Stimulated activated CD4-positive, alpha-beta T cell treated with anti-CD3 and anti-CD28 coated beads, TNF-alpha, amount 100 ng/mL, for 1 hour (primary cell): ENCODE measurements at places on chromosomes 3 and 15.

GRCh38 chr3:31873254-31873820 lies 107.7 kb downstream of the OSBPL10 start:
- DNase-seq, result no peak

DNA sequence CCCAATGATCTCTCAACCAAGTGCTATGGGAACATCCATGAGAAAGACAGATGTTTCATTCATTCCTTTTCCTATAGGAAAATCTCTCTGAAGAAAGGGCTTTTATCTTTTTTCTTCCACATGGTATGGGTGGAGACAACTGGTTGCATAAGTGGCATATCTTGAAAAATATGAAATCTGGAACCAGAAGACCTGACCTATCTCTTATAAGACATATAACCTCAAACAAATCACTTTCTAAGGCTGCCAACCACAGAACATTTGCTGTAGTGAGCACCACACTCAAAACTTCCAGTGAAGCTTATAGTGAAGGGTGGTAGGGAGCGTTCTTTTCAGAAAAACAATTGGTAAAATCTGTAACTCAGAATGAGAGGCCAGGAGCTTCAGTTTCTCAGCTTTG lies 58.5 kb downstream of the SHQ1 start:
- no peak for DNase-seq

GRCh38 chr15:98948941-98949340 lies 58.7 kb downstream of the PGPEP1L start:
- no peak for DNase-seq

GRCh38 chr15:53247041-53247708 lies 457.0 kb upstream of the ONECUT1 start:
- DNase-seq, result no peak

DNA sequence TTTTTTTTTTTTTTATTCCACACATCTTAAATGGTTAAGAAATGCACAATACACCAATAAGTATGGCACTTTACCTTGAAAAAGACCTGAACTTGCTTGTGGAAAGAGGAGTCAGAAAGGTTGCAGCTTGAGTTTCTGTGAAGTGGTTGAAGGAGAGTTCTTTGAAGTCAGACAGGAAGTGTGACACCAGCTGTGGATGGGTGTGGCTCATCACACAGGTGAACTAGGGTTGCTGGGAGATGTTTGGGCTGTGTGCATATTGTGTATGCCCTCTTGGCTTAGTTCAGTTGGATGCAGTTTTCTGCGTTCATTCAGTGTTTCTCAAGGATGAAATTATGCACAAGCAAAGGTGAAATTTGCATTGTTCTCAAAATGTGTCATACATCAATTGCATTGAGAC lies 6.3 kb downstream of the AEN start:
- peak; percentile 47 for DNase-seq

DNA sequence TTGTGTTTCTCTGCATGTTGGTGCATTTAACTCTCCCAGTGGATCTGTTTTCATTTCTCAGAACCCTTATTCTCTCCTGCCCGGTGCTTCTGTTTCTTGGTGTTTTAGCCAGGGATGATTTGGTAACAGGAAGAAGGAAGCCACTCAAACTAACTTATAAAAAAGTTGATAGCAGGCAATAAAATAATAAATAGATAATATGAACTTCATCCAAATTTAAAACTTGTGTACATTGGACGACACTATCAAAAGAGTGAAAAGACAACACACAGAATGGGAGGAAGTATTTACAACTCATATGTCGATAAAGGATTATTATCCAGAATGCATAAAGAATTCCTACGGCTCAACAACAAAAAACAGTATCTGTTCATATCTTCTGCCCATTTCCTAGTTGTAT lies 37.3 kb upstream of the CHRNA7 start:
- no peak for DNase-seq

- no peak for DNase-seq
Observed at GRCh38 chr15:45328663-45329062, 49.7 kb downstream of the GATM start.

- no peak for DNase-seq
Observed at GRCh38 chr3:23756206-23756840, 49.4 kb upstream of the UBE2E1 start.

DNA sequence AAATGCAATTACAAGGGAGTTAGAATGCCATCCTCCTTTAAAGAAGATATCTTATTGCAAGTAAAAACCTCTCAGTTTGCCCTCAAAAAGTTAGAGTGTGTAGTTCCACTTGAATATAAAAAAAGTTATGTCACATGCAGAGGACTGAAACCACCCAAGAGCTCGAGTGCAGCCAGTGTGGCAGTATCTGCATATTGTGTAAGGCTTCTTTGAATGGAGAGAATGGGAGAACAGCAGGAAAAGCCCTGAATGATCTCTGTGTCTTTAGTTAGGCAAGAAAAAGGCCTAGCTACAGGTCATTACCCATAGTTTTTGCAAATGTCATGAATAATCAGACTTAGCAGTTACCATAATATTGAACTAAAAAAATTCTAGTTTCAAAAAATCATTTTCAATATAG lies 13.9 kb upstream of the TEX9 start:
- DNase-seq, result no peak

- no peak for DNase-seq
Observed at GRCh38 chr3:4491855-4492207, 1.3 kb upstream of the ITPR1 start.

DNA sequence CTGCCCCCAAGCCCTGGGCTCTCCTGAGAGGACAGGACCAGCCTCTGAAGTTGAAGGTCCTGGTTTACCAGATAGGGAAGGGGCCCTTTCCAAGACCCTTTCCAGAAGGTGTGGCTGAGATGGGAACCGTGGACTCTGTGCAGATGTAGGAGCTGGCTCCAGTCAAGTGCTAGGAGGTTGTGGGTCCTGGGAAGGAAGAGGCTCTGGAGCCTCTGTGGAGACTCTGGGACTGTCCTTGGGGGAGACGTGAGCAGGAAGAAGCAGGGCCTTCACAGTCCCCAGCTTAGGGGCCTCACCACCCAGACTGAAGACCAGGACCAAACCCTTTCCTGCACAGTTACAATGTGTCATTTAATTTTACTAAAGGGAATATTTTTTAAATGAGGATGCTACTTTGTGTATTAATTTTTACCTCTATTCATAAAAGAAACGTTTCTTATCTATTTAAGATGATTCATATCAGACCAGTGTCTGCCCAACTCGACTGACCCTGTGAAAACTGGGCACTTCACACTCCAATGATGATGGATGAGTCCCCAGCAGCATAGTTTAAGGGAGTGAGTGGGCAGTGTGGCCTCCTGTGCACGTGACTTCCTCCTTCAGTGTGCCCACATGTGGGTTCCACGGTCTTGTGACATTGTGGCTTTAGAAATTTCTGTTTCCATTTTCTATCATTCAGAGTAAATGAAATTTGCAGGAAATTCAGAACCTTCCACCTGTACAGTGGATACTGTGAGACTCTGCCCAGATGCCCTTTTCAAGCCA lies 10.9 kb downstream of the CCR5AS start:
- DNase-seq, result no peak

- no peak for DNase-seq
Observed at GRCh38 chr3:139292711-139293664, 50.8 kb upstream of the MRPS22 start.

- no peak for DNase-seq
Observed at GRCh38 chr3:63872135-63872924, 8.7 kb downstream of the ATXN7 start.

DNA sequence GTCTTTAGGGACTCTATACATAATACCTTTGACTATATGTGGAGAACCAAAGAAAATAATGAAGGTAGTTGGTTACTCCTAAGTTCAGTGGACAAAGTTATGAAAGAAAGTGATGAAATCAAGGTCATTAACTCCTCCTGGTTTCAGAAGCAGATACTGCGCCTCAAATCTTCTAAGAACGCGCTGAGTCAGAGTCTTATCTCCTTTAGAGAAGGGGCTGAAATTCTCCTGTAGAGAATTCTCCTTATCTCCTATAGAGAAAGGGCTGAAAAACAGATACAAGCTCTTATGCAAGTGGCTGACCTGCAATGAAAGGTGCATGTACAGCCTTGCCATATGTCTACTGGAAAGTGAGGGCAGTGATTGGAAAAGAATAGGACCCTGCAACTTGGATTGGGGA lies 824.2 kb downstream of the NSUN3 start:
- DNase-seq, result no peak

GRCh38 chr15:38631119-38632075 lies 66.8 kb upstream of the RASGRP1 start:
- no peak for DNase-seq

DNA sequence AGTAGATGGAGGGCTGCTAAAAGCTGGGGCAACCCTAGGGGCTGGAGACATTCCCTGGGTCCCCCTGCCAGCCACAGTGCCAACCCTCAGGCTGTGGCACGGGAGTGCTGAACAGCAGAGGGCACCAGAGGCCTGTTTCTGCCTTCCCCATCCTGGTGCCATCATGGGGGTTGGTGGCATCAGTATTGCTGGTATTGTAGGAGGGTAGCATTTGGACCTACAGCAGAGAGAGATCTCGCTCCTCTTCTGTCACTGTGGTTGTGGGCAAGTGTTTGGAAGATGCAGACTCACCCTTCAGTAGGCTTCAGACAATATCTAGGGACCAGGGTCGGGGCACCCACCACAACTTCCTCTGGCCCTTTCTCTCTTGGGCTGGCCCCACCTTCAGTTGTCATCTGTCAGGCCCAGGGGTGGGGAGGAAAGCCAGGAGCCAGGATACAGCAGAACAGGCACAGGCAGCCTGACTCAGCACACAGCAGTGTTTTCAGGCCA lies 123.5 kb downstream of the RPLP1 start:
- peak; percentile 61 for DNase-seq

DNA sequence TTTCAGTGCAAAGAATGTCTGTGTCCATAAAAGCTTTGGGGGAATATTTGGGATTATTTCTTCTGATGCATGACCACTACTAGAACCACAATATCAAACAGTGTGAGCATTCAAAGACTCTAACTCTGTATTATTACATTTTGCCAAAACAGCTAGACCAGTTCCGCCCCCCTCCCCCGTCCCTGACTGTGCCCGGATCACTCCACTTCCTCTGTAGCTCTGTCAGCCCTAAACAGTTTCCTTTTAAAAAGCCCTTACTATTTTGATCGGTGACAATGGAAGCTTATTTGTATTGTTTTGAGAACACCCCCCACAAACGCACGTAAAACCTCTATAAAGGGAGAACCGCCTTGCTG lies 36.6 kb upstream of the EPHB3 start:
- DNase-seq, result no peak

- DNase-seq, result no peak
Observed at GRCh38 chr15:75542386-75542797, 36.7 kb downstream of the PTPN9 start.

GRCh38 chr15:66461917-66462316 lies 35.6 kb downstream of the SNAPC5 start:
- DNase-seq, result no peak

DNA sequence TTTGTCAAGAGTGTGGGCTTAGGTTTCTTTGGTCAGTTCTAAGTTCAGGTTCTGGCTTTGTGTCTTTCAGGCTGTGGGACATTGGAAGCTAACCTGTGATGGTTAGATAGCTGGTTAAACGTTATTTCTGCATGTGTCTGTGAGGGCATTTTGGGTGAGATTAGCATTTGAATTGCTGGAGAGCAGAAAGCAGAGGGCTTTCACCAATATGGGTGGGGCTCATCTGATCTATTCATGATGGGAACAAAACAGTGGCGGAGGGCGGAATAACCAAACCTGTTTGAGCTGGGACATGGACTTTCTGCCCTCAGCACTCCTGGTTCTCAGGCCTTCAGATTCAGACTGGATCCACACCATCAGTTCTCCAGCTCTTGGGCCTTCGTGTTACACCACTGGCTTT lies 195.4 kb downstream of the KLF13 start:
- DNase-seq, result no peak

- no peak for DNase-seq
Observed at GRCh38 chr15:66724732-66725463, 22.9 kb downstream of the SMAD6 start.

DNA sequence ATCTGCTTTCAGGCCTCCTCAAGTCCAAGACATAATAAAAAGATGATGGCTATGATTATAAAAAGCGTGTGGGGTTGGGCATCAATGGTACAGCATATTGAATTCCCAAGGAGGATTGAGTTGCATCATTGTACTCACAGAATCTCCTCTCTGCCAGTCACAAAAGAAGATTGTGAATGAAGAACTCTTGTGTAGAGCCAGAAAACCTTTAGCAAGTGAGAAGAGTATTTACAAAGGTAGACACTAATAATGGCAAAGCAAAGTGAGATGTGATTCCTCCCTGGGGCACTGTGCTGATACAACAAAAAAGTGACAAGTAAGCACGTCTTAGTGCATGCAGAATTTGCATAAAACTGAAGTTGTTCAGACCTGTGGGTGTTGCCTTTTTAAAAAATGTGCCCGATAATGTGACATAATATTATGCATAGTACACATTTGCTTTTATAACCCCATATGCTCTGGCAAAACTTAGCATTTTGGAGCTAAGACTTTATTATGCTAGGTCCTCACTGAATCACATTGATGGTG lies 291.2 kb upstream of the TBC1D5 start:
- no peak for DNase-seq

GRCh38 chr15:41713047-41713446 lies 52.8 kb downstream of the MGA start:
- DNase-seq, result no peak

GRCh38 chr3:150610785-150611184 lies 7.7 kb downstream of the SELENOT start:
- DNase-seq, result no peak

- DNase-seq, result no peak
Observed at GRCh38 chr3:13161021-13161759, 88.0 kb upstream of the IQSEC1 start.

DNA sequence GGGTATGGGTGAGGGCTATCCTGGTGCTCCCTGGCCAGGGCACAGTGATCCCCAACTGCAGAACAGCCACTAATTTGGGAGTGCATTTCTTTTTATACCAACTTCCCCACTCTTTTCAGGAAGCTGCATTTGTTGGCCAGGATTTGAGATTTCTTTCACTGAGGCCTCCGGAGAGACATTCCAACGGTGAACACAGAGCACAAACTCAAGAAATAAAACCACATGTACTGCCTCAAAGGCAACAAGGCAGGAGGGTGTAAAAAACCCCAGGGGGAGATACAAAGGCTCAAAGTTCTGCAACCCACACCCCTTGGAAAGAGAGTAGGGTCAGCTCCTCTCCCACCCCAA lies 65.3 kb downstream of the CPN2 start:
- no peak for DNase-seq

DNA sequence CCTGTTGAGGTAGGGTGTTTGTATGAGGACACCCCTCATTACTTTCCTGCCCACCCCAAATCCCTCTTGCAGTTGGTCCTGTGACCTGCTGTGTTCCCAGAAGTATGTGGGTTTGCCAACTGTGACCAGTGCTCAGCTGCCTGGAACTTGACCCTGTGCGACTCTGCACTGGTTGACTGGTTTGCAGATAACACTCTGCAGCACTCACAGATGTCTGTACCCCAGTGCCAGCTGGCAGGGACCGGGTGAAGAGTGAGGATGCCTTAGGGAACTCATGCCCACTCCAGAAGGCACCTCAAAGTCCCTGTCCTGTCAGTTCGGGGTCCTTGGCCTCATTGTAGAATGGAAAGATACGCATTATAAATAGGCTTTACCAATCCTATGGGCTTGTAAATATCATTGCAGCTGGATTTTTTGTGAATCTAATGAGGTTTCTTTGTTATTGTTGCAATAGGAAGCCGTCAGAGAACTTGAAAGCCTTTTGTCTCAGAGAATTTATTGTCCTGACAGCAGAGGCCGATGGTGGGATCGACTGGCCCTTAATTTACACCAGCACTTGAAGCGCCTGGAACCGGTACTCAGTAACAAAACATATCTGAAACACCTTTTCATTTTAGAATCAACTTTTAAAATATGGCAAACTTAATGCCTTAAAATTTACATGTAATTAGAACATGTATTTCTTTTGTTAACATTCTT lies 18.2 kb downstream of the FAN1 start:
- no peak for DNase-seq

- DNase-seq, result no peak
Observed at GRCh38 chr15:71454462-71454996, 339.3 kb downstream of the THSD4 start.
